Aorta (tissue), 5 donors: ENCODE measurements at places on chromosomes 4 and X. TPM values are rescaled to one million over a fixed set of nuclear protein-coding genes. Genes with fewer than 3 reads are reported as not detected.

The P2RY10 gene
- total RNA-seq, result 1.1 TPM

DNA sequence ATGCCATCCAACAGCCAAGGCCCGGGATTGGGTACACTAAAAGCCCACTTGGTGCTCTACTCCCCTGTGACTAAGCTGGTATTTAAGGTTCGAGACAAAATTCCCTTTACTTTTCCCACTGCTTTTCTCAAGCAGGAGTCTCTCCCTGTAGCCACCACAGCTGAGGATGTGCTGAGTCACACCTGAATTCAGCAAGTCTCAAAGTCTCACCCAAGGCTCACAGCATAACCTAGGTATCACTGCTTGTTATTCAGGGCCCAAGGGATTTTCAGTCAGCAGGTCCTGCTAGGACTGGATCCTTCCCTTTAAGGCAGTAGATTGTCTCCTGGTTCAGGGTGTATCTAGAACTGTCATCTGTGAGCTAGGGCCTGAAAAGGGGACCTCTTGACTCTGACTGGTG, 39.2 kb downstream of the FMR1NB start:
- DNase-seq, result no peak

- no peak for DNase-seq
Measured at GRCh38 chr4:175951794-175952193, 113.8 kb upstream of the WDR17 start.

- no peak for DNase-seq
Measured at GRCh38 chrX:117972711-117973109, 143.9 kb downstream of the KLHL13 start.

The CYBB gene
- 43.2 TPM for total RNA-seq

The SLC49A3 gene
- total RNA-seq, result 20.0 TPM

DNA sequence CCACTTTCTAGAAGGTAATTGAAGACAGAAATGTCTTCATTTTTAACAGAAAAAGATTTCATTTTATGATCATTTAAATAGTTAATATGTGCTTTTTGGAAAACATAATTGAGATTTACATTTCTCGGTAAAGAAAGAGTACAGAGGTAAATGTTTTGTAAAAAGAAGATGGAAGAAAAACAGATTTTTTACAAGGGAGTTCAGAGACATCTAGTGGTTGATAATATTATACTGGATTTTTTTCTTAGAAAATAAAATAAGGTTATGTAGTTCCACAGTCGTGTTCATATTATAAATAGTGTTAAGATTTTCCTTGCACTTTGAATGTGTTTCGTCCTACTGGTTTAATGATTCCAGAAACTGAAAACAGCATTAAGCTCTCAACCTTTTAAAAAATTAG, 60.6 kb downstream of the SMARCA1 start:
- no peak for DNase-seq

The UCHL1 gene
- total RNA-seq, result 49.2 TPM

GRCh38 chr4:25792876-25793275, 69.9 kb downstream of the SEL1L3 start:
- DNase-seq, result no peak

- DNase-seq, result no peak
Measured at GRCh38 chr4:60794372-60794771, 405.8 kb upstream of the ADGRL3 start.

DNA sequence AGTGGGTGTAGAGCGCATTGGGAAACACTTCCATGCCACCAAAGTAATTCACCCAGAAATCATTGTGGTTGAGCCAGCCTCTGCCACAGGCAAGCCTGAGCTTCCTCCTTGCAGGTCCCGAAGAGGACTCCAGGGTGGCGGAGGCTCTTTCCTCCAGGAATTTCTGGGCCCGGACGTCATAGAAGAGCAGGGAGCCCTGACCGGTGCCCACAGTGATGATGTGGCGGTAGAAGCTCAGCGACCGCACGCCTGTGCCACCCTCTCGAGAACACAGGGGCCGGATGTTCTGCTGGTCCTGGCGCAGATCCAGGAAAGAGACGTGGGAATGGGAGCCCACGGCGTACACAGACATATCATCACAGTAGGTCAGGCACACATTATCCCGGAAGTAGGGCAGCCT, 1.3 kb downstream of the DCAF12L1 start:
- no peak for DNase-seq

The ALG13 gene
- 59.7 TPM for total RNA-seq

DNA sequence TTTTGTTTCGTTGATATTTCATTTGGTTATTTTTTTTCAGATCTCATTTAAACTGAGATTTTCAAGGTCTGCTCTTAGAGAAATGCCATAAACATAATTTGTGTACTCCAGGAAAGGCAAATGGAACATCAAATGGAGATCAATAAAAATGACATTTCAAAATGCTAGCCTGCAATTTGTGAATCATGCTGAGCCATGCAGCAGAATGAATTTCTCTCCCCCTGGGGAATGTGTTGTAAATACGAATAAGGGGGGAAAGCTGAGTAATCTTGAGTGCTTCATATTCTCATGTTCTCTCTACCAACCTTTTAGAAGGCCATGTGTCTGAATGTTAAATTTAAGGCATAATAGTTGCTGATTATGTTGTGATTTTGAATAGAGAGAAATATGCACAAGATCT, 7.8 kb downstream of the ZCCHC4 start:
- DNase-seq, result no peak

DNA sequence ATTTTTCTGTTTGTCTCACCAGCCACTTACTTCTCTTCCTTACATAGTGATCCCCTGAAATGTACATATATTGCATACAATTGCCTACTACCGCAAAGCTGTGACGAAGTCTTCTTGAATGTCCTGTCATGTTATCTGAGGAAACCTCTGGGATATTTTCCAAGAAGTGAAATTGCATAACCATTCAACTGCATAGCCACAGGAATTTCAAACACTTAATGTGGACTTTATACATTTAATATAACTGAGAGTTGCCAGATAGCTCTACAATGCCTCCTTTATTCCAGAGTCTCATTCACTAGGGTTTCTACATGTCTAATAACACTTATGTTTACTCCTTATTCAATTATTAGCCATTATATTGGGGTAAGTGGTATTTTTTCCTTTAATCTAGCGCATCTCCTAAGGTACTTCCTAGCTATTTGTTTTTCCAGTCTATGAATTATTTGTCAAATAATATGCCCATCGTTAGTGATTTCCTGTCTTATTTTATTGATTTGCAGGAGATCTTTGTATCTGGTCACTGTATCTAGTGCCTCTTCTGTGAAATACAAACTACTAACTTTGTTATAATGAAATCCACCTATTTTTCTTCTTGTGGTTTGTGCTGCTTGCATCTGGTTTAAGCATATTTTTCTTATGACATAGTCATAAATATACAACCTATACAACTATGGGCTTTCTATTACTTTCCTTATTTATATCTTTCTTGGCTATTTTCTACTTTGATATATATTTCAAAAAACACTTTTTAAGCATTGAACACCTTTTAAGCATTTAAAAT, 69.2 kb upstream of the GRID2 start:
- DNase-seq, result no peak

The ADH1C gene
- total RNA-seq, result 11.7 TPM

DNA sequence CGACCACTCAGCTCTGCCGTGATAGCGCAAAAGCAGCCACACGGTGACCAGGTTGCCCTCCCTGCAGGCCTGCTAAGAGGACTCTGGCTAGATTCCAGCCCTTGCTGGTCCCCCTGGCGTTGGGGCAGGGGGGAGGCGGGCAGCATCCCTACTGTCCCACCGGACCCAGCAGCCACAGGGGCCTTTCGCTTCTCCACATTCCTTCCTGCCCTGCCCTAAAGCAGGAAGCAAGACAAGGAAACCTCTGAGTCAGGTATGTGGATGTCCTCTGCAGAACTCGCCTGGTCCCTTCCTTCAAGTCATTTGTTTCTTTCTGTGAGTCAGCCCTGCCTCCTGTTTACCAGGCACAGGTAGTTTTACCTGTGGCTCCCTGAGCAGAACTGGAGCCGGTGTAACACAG, 60.2 kb upstream of the CLDN34 start:
- DNase-seq, result no peak

- DNase-seq, result no peak
Measured at GRCh38 chrX:9349572-9350494, 115.0 kb upstream of the TBL1X start.

DNA sequence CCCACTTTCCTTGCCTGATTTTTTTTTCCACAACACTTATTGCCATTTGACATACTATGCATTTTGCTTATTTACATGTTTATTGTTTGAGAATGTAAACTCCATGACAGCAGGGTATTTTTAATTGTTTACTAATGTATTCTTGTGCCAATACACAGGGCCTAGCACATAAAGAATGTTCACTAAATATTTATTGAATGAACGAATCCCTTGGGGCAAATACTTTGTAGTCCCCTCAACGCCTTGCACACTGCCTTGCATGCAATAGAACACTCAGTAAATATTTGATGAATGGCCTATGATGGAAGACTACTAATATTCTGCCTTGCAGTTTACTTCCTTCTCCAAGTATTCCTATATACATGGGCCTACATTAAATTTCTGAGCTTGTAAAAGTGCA, 1.4 kb upstream of the PRPS1 start:
- DNase-seq, result no peak

GRCh38 chr4:41294445-41295062, 37.8 kb downstream of the UCHL1 start:
- DNase-seq, result no peak

DNA sequence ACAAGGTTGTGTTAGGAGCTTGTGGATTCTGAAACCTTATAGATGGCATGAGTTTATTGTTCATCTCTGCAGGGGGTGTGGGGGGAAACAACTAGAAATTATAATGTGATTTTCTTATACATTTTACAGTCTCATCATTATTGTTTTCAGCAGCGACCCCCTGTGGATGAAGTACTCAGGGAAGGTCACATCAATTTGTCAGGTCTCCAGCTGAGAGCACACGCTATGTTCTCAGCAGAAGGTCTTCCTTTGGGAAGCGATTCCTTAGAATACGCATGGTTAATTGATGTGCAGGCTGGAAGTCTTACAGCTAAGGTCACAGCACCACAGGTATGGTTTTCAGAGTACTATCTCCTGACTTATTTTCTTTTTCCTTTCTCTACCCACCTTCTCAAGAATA, 72.2 kb downstream of the BLTP1 start:
- DNase-seq, result no peak

- no peak for DNase-seq
Measured at GRCh38 chr4:176034499-176034898, 31.1 kb upstream of the WDR17 start.

DNA sequence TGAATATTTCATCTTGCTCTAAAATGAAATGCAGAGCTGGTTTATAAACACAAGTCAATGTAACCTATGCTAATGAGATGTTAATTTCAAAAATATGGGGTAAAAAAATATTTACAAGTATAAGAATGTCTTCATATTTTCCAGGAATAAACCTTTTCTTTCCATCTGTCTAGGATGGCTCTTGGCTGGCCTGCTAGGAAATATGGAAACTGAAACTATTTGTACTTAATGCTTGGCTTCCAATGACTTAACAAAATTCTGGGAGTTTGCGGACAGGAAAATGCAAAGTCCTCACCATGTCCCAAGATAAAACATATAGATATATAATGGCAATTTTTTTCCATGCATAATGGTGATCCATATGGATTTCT, 168.1 kb downstream of the SCFD2 start:
- DNase-seq, result no peak

- no peak for DNase-seq
Measured at GRCh38 chr4:182547435-182547834, 304.2 kb downstream of the TENM3 start.

DNA sequence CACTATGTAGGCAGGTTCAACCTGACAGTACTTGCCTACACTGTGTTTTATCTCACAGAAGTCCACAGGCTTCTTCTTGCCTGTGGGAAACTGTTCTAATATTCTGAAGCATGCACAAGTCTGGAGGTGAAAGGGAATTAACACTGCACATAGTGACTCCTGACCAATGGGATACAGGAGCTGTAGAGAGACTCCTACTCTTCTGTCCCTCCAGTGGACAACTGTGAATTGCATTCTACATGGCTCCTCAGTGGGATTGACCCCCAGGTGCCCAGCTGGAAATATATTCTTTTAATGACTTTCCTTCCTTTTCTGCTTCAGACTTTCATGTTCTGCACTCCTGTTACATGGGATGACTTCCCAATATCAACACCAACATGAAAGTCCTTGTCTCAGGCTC, 8.2 kb upstream of the YIPF6 start:
- DNase-seq, result no peak

DNA sequence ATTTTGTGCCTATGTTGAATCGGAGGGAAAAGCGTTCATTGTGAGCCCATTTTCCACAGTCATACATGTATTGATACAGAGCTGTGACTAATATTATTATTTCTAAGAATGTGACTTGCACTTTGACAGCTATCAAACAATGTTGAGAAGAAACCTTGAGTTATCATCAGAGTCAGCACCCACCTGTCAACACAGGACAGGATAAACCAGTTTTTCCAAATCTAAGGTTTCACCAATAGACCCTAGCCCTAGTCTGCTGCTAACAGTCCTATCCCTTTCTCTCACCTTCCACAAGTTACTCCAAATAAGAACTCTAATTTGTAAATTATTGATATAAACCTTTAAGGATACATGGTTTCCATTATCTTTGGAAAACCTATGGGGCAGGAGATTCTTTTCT, 47.7 kb upstream of the DHX15 start:
- no peak for DNase-seq

GRCh38 chr4:185722029-185722316, 90.0 kb downstream of the SORBS2 start:
- DNase-seq, result no peak

DNA sequence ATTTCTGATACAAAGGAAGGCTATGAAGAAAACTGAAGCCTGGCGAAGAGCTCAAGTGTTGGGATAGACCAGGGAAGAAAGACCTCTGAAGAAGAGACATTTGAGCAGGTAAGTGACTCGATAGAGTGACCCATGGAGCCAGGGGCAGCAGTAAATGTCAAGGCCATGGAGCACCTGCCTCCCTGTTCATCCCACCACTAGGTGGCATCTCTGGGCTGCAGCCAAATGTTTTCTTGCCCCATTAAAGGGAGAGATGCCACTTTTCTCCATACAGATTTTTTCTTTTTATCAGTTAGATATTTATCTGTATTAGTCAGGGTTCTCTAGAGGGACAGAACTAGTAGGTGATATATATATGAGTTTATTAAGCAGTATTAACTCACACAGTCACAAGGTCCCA, 4.9 kb upstream of the ZNF81 start:
- no peak for DNase-seq

DNA sequence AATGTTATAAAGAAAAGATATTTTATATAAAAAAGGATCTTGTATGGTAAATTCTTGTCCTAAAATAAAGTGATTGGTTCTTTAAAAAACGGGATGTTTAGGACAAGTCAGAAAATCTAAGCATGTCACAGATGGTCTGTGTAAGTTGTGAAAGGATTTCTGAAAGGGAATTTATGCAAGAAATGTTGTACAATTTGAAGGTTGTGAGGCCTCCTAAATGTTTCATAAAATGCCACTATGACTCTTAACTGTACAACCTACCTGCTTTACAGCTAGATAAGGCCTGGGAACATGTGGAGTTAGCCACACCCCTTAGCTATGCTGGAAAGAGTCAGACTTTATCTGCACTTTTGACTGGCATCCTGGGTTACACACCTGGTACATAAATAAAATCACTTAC, 951.5 kb upstream of the POU3F4 start:
- no peak for DNase-seq

GRCh38 chr4:84563002-84563401, 19.9 kb upstream of the CDS1 start:
- DNase-seq, result no peak

- DNase-seq, result no peak
Measured at GRCh38 chr4:7886007-7886973, 53.4 kb downstream of the AFAP1 start.
